ENCODE measurements at places on chromosomes 2 and 18.

DNA sequence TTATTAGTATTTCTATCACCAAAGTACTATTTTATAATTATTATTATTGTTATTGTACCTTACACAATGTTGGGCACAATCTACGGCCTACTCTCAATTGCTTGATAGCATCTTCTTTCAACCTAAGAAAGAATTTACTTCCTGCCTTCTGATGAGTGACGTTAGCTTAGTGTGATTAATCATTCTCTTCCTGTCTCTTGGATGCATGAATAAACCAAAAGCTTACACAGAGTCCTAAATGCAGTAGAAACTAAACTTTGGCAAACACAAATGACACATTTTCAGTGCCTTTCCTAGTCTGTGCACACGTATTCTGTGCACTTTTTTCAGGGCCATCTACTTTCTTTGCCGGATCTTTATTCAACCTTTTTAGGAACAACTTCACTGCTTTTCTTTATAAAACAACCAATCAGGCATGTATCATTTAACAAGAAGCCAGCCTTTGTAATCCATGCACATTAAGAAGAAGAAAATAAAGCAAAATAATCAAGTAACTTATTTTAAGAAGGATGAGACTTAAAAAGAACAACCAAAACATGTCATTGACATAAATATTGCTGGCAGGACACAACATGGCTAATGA, 19.1 kb downstream of the TRAK2 start:
- no peak for DNase-seq

DNA sequence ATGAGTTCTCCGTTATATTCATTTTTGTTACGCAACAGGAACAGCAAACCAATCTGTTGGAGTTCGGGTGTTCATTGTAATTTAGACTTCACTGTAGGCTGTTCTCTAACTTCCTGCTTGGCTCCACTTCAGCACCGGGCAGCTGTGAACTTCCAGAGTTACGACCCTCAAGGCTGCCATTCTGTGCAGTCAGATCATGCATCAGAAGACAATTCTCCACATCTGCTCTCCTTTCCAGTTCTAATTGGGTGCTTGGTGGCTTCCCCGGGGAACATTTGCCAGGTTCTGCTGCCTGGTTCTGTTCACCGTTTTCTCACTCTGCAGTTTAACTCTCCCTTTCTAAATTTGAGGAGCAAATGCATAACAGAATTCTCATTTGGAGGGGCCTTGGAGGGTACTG, 237.7 kb downstream of the NYAP2 start:
- DNase-seq: no peak

DNA sequence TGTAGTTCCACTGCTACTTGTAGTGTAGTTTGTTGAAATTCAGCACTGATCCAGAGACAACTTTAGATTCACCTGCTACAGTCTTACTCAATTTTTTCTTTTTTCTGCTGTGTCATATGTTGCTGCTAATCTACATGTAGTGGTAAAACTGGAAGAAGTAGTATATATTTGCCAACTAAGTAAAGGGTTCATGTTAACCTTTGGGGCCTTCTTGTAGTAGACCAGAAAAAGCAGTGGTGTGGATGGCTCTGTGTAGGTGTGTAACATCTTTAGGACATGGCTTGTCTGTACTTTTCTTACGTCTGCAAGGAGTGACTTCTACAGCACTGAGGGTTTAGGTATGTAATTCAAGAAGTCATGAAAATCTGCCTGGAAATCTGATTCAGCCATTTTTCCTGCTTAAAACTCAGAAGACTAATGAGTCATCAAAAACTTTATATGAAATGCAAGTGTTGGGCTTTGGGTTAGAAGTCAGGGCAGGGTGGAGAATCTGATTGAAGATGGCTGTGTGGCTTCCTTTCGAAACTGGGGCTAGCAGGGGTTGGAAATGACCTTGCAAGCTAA, 8.4 kb downstream of the PTPRM start:
- DNase-seq: no peak

DNA sequence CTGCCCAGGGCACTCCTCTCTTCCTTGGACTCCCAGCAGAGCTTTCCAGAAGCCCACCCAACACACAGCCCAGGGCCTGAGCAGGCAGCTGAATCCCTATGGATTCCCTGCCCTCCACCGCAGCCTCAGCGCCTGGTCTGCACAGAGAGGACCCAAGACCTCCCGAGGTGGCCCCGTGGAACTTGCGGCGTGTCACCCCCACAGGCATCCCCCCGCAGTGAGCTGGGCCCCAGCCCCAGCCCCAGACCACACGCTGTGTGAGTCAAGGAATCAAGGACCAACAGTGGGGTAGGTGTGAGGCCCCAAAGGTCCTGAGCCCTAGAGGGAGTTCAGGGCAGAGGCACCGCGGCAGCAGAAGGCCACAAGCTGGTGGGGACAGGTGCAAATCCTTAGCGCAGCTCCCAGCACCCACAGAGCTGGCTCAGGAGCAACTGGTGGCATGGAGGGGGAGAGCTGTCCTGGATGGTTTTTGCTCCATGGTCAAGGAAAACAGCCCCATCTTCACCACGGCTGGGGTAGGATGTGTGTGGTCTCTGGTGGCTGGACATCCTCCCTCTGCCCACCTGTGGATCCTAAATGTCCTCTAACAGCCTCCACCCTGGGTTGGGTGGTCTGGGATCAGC, 8.5 kb downstream of the HS6ST1 start:
- no peak for DNase-seq

DNA sequence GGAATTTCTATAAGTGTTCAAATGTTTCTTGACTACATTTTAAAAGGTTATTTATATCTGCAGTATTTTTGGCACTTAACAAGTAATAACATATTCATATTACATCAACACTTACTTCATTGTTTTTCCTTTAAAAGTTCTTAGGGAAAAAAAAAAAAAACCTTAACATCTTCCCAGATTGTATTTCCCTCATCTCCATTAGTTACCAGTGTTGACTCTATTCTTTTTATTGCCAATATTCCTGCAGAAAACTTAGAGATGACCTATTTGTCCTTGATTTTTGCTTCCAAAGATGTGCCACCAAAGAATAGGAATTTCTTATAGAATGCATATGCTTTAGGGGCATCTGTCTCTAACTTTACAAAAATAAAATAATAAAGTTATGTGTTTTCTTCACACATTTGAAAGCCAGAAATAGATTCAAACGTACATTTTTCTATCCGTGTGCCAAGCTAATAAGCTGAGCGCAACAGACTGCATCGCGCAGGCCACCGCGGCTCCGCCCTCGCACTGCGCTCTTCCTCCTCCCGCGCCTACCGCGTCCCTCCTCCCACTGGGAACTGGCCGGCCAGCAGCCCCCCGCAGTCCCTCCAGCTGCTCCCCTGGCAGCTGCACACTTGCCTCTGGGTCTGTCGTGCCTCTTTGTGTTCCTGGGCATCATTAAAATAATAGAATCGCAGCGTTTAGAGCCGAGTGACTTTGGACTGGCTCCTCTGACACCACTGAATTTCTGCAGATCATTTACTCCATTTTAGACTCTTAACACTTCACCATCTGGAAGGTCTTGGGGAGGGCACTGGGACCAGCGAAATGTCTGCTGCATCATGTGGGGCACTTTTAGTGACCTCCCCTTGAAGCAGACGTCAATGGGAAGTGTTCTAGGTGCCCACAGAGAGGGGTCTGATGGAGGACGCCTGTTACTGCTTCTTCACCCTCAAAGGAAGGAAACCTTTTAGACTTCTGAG, 21.2 kb upstream of the NAB1 start:
- DNase-seq: peak; percentile 35

GRCh38 chr2:231047274-231047922, 9.3 kb upstream of the PSMD1 start:
- no peak for DNase-seq

DNA sequence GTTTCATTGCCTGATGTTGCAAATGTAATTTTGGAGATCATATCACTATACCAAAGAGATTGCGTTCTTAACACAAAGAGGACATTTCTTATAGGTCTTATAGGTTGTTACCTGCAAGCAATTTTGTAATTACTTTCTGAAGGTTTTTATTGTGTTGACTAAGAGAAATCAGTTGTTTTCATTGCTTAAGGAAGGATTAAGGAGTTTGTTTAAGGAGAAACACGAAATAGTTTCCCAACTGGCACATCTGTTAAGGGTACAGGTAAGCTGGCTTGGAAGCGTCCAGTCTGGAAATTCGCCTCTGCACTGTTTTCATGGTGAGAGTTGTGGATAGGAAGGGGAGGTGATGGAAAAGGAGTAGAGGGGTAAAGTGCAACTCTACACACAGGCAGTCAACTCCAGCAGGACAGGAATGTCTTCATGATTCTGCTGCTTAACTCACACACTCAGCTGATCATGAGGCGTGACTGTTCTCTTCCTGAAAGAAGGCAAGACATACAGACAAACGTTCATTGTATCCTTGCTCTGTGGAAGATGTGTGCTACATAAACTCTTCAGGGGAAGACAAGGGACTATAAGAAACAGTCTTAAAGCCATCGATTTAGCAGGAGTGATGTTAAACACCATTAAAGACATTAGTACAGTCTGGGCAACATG, 61.4 kb upstream of the ACSL3 start:
- no peak for DNase-seq

DNA sequence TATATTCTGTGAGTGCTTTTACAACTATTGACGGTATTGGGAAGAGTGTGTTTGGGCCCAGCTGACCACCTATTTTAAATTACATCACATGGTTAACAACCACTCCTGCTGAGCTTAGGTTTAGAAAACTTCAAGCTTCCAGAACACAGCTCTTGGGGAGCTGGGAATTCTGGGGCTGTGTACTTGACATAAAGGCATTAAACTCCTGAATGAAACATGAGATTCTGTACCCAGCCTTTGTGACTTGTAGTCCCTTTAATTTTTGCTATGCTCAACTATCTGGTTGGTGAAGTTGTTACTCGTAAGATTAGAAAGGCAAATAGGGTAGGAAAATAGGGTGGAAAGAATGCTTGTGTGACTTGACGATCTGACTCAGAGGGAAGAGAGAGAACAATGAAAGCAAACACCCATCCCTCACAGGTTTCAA, 66.9 kb downstream of the LTBP1 start:
- no peak for DNase-seq

- DNase-seq: no peak
Observed at GRCh38 chr2:529424-529823, 147.8 kb downstream of the TMEM18 start.

- no peak for DNase-seq
Observed at GRCh38 chr2:109455731-109456691, 157.8 kb downstream of the SEPTIN10 start.

GRCh38 chr2:25257032-25257552, 84.6 kb downstream of the DNMT3A start:
- no peak for DNase-seq

DNA sequence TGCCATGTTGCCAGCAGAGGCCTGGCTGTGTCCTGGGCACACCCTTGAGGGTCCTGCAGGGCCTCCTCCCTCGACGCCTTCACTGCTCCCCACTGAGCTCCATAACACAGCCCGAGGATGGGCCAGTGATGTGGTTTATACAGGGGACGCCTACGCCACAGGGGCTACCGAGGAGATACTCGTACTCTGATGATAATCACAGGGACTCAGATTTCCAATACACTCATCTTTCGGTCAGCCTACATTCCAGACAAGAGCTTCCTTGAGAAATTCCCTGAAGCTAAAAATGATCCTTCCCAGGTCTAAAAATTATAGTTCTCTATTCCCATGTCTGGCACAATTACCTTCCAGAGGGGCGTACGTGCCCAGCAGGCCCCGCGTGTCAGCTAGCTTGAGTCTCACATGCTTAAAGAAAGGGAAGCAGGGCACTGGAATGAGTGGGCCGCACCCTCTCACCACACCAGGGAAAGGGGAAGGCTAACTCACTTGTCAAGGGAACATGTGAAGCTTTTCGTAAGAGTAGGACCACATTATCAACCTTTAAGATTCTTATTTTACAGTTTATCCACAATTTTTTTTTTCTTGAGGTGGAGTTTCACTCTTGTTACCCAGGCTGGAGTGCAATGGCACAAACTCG, 159.5 kb upstream of the NDUFV2 start:
- no peak for DNase-seq

GRCh38 chr2:309148-309953, 21.5 kb upstream of the ALKAL2 start:
- no peak for DNase-seq

- no peak for DNase-seq
Observed at GRCh38 chr2:197477797-197478196, 21.8 kb downstream of the HSPD1 start.

GRCh38 chr2:24721470-24721869, 71.7 kb downstream of the PTRHD1 start:
- DNase-seq: no peak

DNA sequence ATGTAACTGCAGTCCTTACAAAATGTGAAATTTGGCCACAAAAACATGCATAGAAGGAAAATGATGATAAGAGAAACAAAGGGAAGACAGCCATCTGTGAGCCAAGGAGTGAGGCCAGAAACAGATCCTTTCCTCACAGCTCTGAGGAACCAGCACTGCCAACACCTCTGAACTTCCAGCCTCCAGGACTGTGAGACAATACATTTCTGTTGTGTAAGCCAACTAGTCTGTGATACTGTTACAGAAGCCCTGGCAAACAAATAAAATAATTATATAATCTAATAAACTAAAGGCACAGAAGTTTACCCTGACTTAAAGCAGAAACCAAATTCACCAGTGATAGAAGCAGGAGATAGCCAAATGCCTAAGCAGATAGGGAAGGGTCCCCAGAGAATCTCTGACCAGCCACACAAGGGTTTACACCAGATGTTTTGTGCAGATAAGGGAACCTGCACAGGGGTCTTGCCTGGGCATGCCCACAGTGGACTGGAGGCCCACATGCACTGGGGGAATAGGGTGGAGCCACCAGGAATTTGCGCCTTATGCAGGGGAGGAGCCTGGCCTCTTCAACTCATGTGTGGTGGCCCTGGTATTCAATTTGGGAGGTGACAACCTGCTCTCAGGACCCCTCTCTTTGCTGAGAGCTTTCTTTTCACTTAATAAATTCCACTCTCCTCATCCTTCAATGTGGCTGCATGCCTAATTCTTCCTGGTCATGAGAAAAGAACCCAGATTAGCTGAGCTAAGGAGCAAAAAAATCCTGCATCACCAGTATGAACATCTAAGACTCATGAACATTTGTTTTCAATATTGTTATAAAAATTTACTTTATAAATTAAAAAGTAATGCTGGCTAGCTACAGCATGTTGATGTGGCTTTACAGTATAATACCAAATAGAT, 3.8 kb upstream of the GCC2 start:
- DNase-seq: no peak

- no peak for DNase-seq
Observed at GRCh38 chr2:53896864-53897263, 37.1 kb upstream of the GPR75 start.

- DNase-seq: no peak
Observed at GRCh38 chr2:224940618-224941017, 101.7 kb downstream of the DOCK10 start.

DNA sequence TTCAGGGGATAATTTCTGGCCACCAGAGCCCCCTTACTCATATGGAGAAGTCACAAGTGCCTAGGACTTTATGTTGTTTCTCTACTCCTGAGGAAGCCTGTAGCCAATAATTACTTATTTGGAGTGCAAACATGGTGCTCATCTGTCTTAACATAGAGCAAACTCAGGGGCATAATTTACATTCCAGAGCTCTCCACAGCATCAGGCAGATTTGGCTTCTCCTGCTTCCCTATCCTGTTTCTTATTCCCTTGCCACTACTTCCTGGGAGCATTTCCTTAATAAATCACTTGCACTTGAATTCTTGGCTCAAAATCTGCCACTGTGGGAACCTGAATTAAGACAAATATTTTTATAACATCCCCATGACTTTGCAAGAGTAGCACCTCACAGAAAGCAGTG, 960.9 kb downstream of the SOCS6 start:
- no peak for DNase-seq

GRCh38 chr2:61792355-61792890, 61.4 kb downstream of the FAM161A start:
- DNase-seq: no peak

- DNase-seq: no peak
Observed at GRCh38 chr18:79598633-79599175, 80.9 kb upstream of the CTDP1 start.

All from stimulated activated CD8-positive, alpha-beta memory T cell treated with anti-CD3 and anti-CD28 coated beads, Interleukin-4, amount 100 ng/mL, for 48 hours (primary cell).